ENCODE measurements at places on chromosomes 5 and 9. TPM values are rescaled to one million over a fixed set of nuclear protein-coding genes. Genes with fewer than 3 reads are reported as not detected.

DNA sequence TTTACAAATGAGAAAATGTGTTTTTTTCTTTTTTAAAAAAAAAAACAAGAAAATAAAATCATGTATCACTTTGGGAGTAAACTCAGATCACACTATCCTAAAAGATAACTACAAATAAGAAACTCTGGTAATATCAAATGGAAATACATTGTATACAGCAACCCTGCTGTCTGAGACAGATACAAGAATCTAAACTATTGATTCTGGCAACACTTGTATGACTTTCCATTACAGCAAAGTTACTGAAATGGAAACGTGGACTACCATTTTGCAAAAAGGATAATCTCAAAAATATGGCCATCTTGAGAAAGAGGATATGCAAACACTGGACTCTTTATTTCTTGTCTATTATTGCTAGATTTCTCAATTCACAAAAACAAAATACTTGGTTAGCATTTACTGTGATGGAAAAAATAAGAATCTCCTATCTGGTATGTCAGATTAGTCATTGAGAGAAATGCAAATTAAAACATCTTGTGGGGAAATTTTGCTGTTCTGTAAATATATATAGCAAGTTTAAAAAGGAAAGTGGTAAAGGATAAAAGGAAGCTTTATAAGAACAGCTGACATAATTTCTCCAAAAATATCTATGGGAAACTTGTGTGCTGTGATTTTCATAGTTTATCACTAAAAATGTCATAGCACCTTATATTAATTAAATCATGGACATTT lies 112.9 kb upstream of the FER start:
- DNase-seq: no peak
- no peaks in the 10 kb centered on the region for H3K27me3 ChIP-seq
- no peaks in the 10 kb centered on the region for H3K36me3 ChIP-seq
- H3K4me1 ChIP-seq: no peaks in the 10 kb centered on the region

GRCh38 chr5:148952097-148952867 lies 110.6 kb downstream of the SH3TC2 start:
- H3K4me3 ChIP-seq: no peak overlapping the region
- no peak for DNase-seq
- no peak overlapping the region for H3K27ac ChIP-seq
- H3K36me3 ChIP-seq: no peaks in the 10 kb centered on the region
- no peaks in the 10 kb centered on the region for H3K4me1 ChIP-seq

DNA sequence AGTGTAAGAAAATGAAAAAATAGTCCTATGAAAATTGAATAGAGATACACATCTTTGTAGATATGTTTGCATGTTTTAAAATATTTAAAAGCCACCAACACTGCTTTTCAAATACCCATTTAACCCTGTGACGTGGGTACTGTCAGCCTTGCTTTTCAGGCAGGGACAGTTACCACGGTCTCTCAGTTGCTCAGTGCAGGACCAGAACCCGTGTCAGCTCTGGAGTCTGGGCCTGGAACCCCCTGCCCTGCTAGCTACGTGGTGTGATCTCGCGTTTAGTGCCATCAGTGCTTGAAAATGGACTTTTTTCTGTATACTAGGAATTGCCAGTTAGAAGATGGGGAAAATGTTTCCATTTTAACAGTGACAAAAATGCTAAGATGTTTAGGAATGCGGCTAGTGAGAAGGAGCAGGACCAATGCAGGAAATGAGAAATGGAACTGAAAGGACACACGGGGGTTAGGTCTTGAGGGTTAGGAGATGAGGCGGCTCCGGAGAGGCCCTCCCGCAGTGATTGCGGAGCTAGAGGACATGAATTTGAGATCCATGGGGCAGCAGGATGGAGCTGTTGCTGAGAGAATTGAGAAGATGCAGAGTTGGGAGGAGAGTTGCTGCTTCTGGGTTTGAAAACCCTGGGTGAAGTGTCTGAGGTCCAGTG lies 13.7 kb downstream of the RNU6ATAC start:
- H3K27me3 ChIP-seq: no peaks in the 10 kb centered on the region
- H3K36me3 ChIP-seq: no peaks in the 10 kb centered on the region
- no peak for DNase-seq
- no peak overlapping the region for H3K4me3 ChIP-seq
- no peaks in the 10 kb centered on the region for H3K4me1 ChIP-seq

DNA sequence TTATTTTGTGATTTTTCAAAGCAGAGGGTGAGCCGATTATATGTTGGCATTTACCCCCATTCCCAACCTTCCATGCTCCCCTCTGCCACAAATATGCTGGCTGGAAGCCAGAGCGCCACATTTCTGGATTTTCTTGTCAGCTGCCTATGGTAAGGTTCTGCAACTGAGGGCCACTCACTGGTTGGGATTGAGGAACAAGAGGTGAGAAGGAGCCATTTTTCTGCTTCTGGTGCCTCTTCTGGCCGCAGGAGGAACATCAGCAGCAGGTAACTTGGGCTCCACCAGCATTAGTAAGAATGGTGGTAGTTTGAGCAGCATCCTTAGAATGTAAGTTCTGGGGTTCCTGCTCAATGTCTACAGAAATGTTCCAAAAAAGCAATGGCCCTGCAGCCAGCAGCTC lies 159.5 kb upstream of the MAST4 start:
- H3K27me3 ChIP-seq: no peaks in the 10 kb centered on the region
- no peak for DNase-seq
- H3K36me3 ChIP-seq: no peaks in the 10 kb centered on the region
- H3K27ac ChIP-seq: no peak overlapping the region

DNA sequence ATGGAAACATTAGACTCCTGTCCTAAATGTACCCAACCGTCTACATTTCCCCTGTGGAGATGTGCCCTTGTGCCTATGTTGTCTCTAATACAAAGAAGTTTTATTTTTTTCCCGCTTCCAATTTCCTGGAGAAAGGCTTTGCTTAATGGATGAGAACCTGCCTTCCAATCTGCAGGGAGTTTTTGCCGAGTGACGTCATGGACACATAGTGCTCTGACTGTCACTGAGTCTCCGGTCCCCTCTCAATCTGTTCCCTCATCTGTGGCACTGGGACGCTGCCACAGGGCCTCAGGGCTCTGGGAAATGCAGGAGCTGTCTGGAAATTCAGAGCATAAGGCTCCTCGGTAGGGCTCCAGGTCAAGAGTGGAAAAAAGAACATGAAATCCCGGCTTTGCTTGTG lies 144.8 kb downstream of the PDZD2 start:
- no peaks in the 10 kb centered on the region for H3K4me1 ChIP-seq

DNA sequence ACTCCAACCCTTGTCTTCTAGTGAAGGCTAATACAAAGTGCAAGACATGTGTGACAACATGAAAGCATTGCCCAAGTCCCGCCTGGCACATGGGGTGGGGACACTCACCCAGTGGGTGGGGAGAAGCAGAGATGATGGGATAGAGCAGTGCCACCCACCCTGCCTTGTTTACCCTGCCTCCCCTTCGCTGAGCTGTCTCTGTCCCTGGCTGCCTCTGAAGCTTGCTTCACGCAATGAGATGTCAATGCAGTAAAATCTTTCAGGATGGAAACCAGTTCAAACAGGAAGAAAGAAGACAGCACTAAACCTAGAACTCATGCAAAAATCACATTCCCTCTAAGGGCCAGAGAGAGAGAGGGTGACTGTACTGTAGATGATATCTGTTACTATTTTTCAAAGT lies 148.0 kb downstream of the INSYN2B start:
- no peaks in the 10 kb centered on the region for H3K36me3 ChIP-seq
- no peaks in the 10 kb centered on the region for H3K27me3 ChIP-seq
- no peak for DNase-seq
- H3K4me1 ChIP-seq: no peaks in the 10 kb centered on the region

GRCh38 chr5:67287510-67288268 lies 91.1 kb upstream of the CD180 start:
- no peak for DNase-seq
- peaks cover 5% of the 10 kb centered on the region for H3K4me1 ChIP-seq
- no peaks in the 10 kb centered on the region for H3K36me3 ChIP-seq
- no peak overlapping the region for H3K27ac ChIP-seq
- H3K27me3 ChIP-seq: no peaks in the 10 kb centered on the region

DNA sequence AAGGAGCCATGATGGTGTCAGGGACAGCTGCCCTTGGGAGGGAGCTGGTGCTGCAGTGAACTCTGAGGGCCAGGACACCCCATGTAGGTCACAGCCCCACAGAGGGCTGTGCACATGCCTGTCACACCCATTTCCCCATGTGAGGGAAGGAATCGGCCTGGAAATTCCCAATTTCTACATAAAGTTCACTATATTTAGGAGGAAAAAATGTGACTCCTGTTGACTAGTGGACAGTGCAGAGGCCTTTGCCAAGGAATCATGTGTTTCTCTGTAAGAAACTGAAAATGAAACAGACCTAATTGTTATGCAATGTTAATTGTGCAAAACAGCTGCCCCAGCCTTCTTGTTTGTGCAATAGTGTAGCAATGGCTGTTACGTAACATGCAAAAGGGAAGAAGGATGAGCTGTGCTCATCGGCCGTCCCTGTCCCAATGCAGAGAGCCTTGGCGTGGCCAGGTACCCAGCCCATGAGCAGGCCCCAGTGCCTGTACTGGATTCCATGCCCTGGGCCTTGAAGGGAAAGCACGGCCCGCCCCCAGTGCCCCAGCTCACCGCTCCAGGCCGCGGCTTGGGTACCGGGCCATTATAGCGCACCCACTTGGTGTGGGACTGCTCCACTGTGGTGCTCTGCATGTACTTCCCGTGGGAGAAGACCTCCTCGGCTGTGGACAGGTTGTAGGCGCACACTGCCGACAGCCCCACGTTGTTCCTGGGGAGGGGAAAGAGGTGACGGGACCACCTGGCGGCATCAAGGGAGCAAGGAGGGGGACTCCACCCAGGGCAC lies 70.0 kb downstream of the SECISBP2 start:
- H3K4me3 ChIP-seq: no peak overlapping the region
- H3K4me1 ChIP-seq: peaks cover 17% of the 10 kb centered on the region
- peak overlapping the region; percentile 59 for H3K27ac ChIP-seq
- H3K27me3 ChIP-seq: no peaks in the 10 kb centered on the region
- DNase-seq: peak; percentile 44
- H3K36me3 ChIP-seq: no peaks in the 10 kb centered on the region

DNA sequence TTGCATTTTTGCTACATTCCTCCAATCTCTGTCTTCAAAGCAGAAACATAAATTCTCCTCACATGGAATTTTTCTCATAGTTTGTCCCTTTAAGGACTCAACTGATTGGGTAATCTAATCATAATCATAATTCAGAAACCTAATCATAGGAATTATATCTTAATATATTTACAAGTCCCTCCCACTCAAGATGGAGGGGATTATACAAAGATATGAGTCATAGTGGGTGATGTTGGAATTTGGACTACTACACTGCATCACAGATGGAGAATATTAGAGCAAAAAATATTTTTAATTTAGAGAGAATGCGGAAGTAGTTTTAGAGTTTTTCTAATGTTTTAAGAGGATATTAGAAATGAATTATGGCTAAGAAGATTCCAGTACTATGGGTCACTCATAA lies 1034.0 kb downstream of the DTWD2 start:
- no peaks in the 10 kb centered on the region for H3K27me3 ChIP-seq
- DNase-seq: no peak
- H3K4me1 ChIP-seq: no peaks in the 10 kb centered on the region

GRCh38 chr9:134503301-134504105 lies 138.1 kb upstream of the COL5A1 start:
- no peaks in the 10 kb centered on the region for H3K36me3 ChIP-seq
- no peak for DNase-seq
- no peak overlapping the region for H3K27ac ChIP-seq
- H3K27me3 ChIP-seq: no peaks in the 10 kb centered on the region
- H3K4me3 ChIP-seq: no peak overlapping the region

- H3K27me3 ChIP-seq: no peaks in the 10 kb centered on the region
- DNase-seq: no peak
- H3K4me1 ChIP-seq: no peaks in the 10 kb centered on the region
- no peak overlapping the region for H3K4me3 ChIP-seq
Observed at GRCh38 chr5:16271851-16272250, 92.3 kb upstream of the MARCHF11 start.

GRCh38 chr9:111759762-111760639 lies 34.7 kb downstream of the SHOC1 start:
- H3K27ac ChIP-seq: peak overlapping the region; percentile 53
- peak; percentile 65 for DNase-seq
- no peak overlapping the region for H3K4me3 ChIP-seq
- H3K4me1 ChIP-seq: no peaks in the 10 kb centered on the region
- no peaks in the 10 kb centered on the region for H3K36me3 ChIP-seq

GRCh38 chr5:63263411-63263810 lies 684.8 kb downstream of the LRRC70 start:
- H3K36me3 ChIP-seq: no peaks in the 10 kb centered on the region
- no peak overlapping the region for H3K4me3 ChIP-seq
- DNase-seq: no peak
- H3K4me1 ChIP-seq: no peaks in the 10 kb centered on the region
- no peaks in the 10 kb centered on the region for H3K27me3 ChIP-seq

DNA sequence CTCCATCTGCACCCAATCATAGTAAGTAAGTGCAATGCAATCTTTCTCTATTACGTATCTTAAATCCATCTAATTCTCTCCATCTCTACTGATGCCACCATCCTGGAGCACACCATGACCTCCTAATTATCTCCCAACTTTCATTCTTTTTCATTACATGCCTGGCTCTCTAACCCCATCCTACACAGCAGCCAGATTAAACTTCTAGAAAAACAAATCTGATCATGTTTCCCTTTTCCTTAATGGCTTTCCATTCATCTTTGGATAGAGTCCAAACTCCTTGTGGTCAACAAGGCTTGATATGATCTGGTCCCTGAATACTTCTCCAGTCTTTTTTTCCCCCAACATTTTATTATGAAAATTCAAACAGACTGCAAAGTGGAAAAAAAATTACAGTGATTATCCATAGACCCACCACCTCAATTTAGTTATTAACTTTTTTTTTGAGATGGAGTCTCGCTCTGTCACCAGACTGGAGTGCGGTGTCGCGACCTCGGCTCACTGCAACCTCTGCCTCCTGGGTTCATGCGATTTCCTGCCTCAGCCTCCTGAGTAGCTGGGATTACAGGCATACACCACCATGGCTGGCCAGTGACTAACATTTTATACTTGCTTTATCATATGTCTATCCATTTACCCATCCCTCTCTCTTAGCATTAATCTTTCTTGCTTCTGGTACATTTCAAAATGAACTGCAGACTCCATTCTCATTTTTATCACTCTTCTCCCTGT lies 5.2 kb downstream of the PPP2R2B start:
- peaks cover 3% of the 10 kb centered on the region for H3K4me1 ChIP-seq
- H3K4me3 ChIP-seq: no peak overlapping the region
- H3K27ac ChIP-seq: no peak overlapping the region
- DNase-seq: no peak

DNA sequence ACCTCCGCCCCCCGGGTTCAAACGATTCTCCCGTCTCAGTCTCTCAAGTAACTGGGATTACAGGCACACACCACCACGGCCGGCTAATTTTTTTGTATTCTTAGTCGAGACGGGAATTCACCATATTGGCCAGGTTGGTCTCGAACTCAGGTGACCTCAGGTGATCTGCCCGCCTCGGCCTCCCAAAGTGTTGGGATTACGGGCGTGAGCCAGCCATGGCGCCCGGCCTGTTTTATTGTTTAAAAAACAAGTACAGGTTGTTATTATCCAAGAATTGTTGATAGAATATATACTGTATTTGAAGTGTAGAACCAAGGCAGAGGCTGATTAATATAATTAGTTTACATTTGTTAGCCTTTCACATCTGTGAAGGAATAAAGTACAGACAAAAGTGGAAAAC lies 8.9 kb downstream of the PARP8 start:
- no peaks in the 10 kb centered on the region for H3K36me3 ChIP-seq
- no peaks in the 10 kb centered on the region for H3K27me3 ChIP-seq
- no peak for DNase-seq
- no peaks in the 10 kb centered on the region for H3K4me1 ChIP-seq
- H3K27ac ChIP-seq: no peak overlapping the region

Gene MZB1
- 0.31 TPM for total RNA-seq

Gene EGR1
- total RNA-seq: 11.9 TPM

Gene OR1J2
- total RNA-seq: 1.6 TPM

Gene ZNF300
- 15.8 TPM for total RNA-seq

Gene ADRB2
- total RNA-seq: 0.93 TPM

Gene SPINK6
- total RNA-seq: not detected

Gene STPG3
- total RNA-seq: 14.6 TPM

Gene PCDHGA3
- total RNA-seq: 31.8 TPM
